Hippocampal formation (tissue), 2 donors: ENCODE measurements at places on chromosomes 6 and 20.

DNA sequence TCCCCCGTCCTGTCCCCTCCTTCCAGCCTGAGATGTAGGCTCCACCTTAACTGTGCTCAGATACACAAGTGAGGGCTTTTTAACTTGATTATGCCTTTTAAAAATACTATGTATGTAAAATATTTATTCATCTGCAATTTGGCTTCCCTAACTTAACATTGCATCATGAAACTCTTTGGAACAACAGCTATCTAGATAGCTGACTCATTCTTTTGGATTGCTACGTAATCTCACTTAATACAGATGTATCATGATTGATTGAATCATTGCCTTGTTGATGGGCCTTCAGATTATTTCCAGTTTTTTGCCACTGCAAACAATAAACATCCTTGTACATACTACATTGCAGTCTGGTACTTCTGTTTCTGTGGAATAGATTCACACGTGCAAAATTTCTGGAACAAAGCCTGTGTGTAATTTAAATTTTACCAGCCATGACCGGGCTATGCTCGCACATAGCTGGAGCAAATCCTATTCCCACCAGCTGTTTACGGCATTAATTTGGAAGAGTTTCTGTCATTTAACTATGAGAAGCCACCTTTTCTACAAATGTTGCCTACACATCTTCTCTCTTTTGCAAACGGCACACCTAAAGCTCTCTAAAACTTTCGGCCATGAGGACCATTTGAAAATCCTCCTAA, 6.5 kb downstream of the PRND start:
- DNase-seq, result no peak

DNA sequence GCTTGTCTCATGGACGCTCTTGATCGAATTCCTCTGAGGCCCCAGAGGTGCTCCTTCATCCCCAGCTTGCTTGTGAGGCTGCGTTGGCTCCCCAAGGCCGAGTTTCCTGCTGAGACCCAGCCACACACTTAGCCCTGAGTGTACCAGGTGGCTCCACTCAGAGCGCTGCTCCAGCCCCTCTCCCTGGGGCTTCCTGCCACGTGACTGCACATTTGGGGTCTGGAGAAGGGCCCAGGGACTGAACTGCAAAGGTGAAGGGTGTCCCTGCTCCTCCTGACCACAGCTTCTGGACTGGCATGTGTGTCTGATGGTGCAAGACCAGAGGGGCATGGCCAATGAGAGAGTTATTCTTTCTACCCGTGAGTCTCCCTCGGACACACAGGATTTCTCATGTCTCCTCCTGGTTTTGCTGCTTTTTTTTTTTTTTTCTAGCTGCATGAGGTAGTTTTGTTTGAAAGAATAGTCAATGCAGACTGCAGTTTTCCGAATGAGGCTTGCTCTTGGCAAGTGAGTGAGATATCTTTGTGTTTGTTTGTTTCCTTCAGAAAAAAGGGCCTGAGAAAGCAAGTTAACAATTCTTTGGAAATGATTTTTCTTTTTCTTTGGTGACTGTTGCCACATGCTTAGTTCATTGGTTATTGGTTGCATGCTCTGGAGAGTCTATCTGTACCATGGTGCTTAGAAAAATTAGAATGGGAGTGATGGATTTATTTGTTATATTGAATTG, 3.1 kb upstream of the ZNF831 start:
- no peak for DNase-seq

DNA sequence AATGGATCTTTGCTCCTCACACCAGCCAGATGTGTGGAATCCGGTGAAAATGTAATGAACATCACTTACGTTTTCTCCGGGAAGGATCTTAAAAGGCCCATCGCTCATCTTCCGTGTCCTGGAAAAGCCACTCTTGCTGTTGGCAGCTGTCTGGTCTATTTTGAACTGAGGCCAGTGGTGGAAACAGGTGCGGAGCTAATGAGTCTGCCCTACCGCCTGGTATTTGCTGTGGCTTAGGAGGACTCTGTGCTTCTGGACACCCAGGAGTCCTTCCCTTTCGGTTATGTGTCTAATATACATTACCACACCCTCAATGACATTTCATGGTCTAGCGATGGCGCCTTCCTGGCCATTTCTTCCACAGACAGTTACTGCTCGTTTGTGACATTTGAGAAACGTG, 264.2 kb upstream of the PREP start:
- DNase-seq, result no peak

GRCh38 chr6:100112855-100113508, 119.0 kb upstream of the MCHR2 start:
- no peak for DNase-seq

DNA sequence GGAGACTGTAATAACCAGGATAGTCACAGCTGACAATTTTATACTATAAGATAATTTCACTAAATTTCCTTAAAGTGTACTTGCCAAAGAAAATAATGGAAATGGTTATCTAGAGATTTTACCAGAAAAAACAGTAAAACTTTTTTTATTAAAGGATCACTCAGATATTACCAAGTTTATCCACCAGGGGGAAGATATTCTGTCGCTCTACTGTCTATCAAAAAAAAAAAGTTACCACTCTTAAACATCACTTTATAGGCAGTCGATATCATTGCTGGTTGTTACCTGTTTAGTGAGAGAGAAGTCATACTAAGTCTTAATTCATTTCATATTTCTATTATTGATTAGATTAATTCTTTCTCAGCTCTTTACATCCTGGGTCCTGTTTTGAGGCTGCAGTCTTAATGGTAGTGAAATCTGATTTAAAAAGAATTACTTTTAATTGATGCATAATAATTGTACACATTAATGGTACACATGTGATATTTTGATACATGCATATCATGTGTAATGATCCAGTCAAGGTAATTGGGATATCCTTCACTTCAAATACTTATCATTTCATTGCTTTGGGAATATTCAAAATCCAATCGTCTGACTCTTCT, 18.9 kb downstream of the L3MBTL3 start:
- DNase-seq, result no peak
